ENCODE measurements at places on chromosomes 16 and 17. TPM values are rescaled to one million over a fixed set of nuclear protein-coding genes. Genes with fewer than 3 reads are reported as not detected.

BCO1 gene
- not detected for total RNA-seq

DNA sequence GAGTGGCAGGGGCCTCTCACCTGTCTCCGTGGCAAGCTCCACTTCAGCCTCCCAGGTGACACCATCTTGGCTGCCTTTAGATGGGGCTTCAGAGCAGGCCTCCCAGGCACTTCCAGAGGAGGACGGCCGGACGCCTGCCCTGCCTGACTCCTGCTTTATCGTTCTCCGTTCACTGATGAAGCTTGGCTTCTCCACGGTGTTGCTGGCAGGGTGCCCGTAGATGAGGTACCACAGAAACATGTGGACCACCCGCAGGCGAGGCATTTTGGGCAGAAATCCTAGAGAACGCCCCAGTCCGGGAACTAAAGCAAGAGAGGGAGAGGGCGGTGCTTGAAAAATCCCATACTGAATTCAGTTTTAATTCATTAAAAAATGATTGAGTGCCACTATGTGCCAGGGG lies 54.5 kb downstream of the GTF3C1 start:
- DNase-seq = no peak
- H3K4me3 ChIP-seq = no peak overlapping the region
- peaks cover 12% of the 10 kb centered on the region for H3K36me3 ChIP-seq
- peaks cover 4% of the 10 kb centered on the region for H3K4me1 ChIP-seq
- no peak overlapping the region for H3K27ac ChIP-seq

DNA sequence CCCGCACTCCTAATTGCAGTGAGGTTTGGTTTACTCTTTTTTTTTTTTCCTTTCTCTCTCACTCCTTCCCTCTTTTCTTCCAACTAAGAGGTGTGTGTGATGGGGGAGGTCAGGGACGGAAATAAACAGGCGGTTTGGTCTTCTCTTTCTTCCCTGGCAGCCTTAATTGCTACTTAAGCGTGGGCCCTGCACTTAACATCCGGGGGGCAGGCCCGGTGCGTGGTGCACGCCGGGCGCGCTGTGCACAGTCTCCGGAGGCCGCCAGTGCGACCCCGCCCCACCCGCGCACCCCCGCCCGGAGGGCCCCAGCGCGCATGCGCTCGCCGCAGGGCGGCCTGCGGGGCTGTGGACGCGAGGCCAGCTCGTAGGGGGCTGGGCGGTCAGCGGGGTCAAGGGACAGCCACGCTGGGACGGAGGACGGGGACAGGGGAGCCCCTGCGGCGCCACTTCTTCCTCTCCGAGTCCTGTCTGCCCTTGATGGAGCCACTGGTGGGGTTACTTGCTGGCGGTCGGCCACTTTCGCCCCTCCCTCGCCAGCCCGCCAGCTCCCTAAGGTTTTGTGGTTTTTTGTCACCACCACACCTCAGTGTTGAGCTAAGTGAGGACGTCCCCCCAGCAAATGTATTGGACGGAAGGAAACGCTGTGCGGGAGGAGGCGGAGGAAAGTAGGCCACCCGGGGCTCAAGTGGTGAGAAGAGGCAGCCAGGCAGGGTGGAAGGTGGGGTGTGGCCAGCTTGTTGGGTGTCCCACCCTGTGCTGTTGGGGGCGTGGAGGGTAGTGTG lies 120.9 kb downstream of the MRM1 start:
- H3K36me3 ChIP-seq = no peaks in the 10 kb centered on the region
- H3K4me3 ChIP-seq = peak overlapping the region; percentile 58
- H3K4me1 ChIP-seq = 0 out of 2 replicates have a peak, but pooled peaks cover 5% of the 10 kb centered on the region
- no peak overlapping the region for H3K27ac ChIP-seq
- DNase-seq = peak; percentile 33

GRCh38 chr16:84614073-84614459 lies 3.8 kb downstream of the COTL1 start:
- H3K4me1 ChIP-seq = peaks cover 18% of the 10 kb centered on the region
- H3K4me3 ChIP-seq = no peak overlapping the region
- peaks cover 38% of the 10 kb centered on the region for H3K36me3 ChIP-seq

ASB16 gene
- 0.35 TPM for total RNA-seq

DNA sequence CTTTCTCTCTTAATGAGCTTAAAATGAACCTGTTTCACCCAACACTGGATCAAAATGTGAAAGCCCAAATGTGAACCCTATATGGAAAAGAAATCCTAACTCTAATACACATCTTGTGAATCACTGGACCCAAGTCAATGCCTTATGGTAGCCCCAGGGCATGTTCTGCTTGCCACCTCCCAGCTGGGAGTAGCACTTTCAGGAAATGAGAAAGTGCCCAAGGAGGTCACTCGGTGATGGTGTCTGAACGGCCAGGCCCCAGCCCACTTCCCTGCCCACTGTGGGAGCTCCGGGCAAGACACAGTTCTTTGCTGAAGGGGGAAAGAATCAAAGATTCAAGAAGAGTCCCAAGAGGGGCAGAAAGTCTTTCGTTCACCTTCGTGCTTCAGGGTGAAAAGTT lies 46.1 kb downstream of the GTF3C1 start:
- H3K4me3 ChIP-seq = no peak overlapping the region
- DNase-seq = no peak
- H3K4me1 ChIP-seq = no peaks in the 10 kb centered on the region
- H3K27me3 ChIP-seq = no peaks in the 10 kb centered on the region

NPIPB9 gene
- total RNA-seq = not detected

DNA sequence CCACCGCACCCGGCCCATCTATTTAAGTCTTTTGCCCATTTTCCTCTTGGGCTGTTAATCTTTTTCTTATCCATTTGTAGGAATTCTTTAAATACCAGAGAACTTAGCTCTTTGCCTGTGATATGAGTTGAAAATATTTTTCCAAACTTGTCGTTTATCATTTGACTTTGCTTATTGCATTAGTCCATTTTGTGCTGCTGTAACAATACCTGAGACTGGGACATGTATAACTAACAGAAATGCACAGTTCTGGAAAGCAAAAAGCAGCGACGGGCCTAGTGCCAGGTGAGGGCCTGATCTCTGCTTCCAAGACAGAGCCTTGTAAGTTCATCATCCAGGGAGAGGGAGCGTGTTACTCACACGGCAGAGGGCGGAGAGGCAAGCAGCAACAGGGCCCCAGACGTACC lies 25.6 kb upstream of the BHLHA9 start:
- no peaks in the 10 kb centered on the region for H3K36me3 ChIP-seq
- no peak for DNase-seq
- no peaks in the 10 kb centered on the region for H3K4me1 ChIP-seq
- H3K27me3 ChIP-seq = no peaks in the 10 kb centered on the region

DPEP2 gene
- not detected for total RNA-seq

GRCh38 chr17:40456396-40456951 lies 13.2 kb downstream of the IGFBP4 start:
- peaks cover 47% of the 10 kb centered on the region for H3K36me3 ChIP-seq
- no peak overlapping the region for H3K4me3 ChIP-seq
- H3K27me3 ChIP-seq = no peaks in the 10 kb centered on the region
- no peak overlapping the region for H3K27ac ChIP-seq
- no peak for DNase-seq
- peaks cover 16% of the 10 kb centered on the region for H3K4me1 ChIP-seq

GRCh38 chr17:33121272-33121671 lies 129.6 kb downstream of the SPACA3 start:
- no peaks in the 10 kb centered on the region for H3K27me3 ChIP-seq
- no peak for DNase-seq
- no peaks in the 10 kb centered on the region for H3K36me3 ChIP-seq
- H3K27ac ChIP-seq = no peak overlapping the region
- H3K4me3 ChIP-seq = no peak overlapping the region
- peaks cover 22% of the 10 kb centered on the region for H3K4me1 ChIP-seq

DNA sequence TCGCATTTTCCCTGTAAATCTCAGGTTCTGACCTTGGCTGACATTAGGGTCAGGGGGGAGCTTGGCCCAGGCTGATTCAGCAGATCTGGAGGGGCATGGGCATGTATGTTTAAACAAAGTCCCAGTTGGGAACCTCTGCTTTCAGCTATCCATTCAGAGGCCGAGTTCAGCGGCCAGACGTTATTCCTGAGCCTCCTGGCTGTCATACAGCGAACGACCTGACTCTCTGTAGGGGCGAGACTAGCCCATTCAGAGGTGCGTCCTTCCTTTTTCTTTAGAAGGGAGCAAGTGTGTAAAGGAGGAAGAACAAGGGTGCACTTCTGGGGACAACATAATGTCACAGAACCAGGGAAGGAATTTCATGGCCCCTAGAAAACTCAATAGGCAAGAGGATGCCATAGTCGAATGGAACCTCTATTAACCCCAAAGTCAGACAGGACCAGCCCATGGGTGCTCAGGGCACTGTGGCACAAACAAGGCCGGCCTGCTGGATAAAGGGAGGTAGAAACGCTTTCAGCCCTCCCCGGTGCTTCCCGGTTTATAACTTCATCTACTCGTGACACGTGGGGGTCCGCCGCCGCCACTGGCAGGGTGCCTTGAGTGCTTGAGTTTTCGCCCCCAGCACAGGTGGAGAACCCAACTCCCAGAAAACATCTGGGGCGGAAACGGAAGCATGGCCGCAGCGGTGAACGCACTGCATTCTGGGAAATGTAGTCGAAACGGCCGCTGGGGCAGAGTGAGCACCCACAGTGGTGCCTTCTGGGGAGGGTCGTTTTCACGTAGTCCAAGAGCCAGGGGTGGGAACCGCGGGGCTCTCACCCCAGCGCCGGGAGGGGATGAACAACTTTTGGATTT lies 33.2 kb upstream of the PLCG2 start:
- no peaks in the 10 kb centered on the region for H3K27me3 ChIP-seq
- no peak for DNase-seq
- H3K4me3 ChIP-seq = no peak overlapping the region
- H3K27ac ChIP-seq = no peak overlapping the region
- no peaks in the 10 kb centered on the region for H3K36me3 ChIP-seq

GRCh38 chr17:32227910-32228309 lies 37.7 kb upstream of the RHBDL3 start:
- H3K4me3 ChIP-seq = no peak overlapping the region
- no peak for DNase-seq
- no peaks in the 10 kb centered on the region for H3K36me3 ChIP-seq
- H3K4me1 ChIP-seq = no peaks in the 10 kb centered on the region
- H3K27me3 ChIP-seq = no peaks in the 10 kb centered on the region

GRCh38 chr16:50645563-50646220 lies 35.4 kb downstream of the SNX20 start:
- no peak for DNase-seq
- H3K27me3 ChIP-seq = peaks cover 22% of the 10 kb centered on the region
- no peaks in the 10 kb centered on the region for H3K4me1 ChIP-seq
- H3K27ac ChIP-seq = no peak overlapping the region
- no peaks in the 10 kb centered on the region for H3K36me3 ChIP-seq

Data from PC-3 (cell line).